Endothelial cell of umbilical vein (primary cell): ENCODE measurements at places on chromosomes 3 and 15.

DNA sequence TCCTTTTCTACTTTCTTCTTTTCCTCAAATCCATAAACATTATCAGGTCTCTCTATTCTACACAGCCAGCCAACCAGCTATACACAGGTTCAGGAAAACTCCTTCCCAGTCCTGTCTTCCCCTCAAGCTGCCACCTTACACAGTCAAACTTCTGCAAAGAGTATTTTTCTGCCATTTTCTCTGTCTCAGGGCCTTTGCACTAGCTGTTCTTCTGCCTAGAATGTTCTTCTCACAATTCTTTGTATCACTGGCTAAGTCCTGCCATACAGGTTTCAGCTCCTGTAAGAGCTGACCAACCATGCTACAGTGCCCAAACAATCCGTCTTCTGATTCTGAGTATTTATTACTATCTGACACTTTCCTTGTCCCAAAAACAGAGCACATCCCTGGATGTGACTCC lies 278.3 kb upstream of the ICE2 start:
- no peak for DNase-seq

GRCh38 chr3:197547306-197548011 lies 8.3 kb downstream of the BDH1 start:
- no peak for DNase-seq

DNA sequence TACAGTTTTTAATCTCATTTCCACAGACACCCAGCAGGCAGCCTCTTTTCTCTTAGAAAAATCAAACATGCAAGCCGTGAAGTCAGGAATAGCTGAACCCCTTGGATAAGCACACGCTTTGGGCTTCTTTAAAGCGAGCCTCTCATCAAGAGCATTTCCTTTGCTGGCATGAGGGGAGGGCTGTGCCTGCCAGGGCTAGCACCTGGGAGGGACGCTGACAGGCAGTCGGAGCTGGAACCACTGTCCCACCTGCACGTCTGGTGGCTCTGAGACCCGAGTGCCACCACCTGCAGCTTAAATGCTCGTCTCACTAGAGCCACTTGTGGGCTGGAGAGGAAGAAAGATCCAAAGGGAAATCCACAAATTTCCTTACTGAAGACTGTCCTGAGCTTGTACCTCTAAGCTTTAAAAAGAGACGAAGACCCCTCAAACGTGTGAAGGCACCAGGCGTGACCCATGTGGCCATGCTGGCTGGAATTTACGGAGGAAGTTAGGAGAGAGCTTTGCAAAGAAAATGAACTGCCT lies 9.4 kb downstream of the MAP6D1 start:
- no peak for DNase-seq

DNA sequence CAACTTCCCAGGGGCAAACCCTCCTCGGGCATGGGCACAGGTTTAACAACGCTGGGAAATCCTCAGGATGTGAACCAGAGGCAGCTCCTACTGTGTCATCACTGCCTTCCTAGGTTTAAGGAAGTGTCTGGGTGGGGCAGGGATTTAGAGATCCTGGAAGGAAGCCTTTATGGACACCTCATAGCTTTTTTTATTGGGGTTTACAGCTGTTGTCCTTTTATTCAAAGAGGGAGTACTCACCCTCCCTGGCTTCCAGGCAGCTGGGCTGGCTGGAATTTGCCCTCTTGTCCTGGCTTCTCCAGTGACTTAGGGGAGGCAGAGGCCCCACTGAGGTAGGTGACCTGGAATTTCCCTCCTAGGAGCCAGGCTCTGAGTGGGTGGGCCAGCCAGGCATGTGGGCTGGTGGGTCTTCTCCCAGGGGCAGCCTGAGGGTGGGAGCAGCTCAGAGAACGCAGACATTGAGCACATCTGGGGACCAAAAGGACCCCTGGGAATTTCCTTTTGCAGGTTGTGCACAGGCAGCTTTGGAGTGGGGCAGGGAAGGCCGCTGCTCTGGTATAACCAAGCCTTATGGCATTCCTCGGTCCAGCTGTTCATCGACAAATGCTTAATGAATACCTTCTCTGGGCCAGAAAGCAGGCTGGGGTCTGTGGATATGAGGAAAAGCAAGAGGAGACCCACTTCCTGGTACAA lies 13.5 kb upstream of the FAM3D start:
- DNase-seq, result no peak

- DNase-seq, result no peak
Measured at GRCh38 chr3:95334461-95334860, 1271.6 kb downstream of the NSUN3 start.

- DNase-seq, result no peak
Measured at GRCh38 chr3:54631516-54632325, 296.1 kb downstream of the LRTM1 start.

GRCh38 chr3:183545708-183546107 lies 9.8 kb downstream of the KLHL6 start:
- no peak for DNase-seq

DNA sequence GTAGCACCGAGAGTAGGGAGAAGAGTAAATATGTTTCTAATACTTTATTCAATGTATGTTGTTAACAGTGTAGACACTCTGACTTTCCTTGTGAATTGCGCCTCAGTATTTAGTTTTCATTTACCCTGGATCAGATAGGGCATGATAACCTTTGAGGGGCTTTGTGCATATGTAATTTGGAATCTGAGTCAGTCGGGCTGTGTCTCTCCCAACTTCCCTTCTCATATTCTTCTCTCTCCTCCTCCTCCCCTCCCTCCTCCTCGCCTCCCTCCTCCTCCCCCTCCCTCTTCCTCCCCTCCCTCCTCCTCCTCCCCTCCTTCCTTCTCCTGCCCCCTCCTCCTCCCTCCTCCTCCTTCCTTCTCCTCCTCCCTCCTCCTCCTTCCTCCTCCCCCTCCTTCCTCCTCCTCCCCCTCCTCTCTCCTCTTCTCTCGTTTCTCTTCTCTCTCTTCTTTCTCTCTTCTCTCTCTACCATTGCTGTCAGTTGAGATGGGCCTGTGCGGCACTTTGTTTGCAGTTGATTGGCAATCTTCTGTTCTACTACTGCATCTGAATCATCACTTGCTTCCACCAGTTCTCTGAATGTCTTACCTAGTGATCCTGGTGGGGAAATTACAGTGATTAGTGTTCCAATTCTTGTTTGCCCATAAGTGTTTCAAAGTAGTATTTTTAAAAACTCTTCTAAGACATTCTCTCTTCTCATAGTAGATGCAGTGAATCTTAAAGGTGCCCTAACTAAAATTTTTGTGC lies 162.3 kb downstream of the PGPEP1L start:
- peak; percentile 16 for DNase-seq
